Right kidney (tissue), 9 donors: ENCODE measurements at places on chromosomes 1 and 21.

- no peak for DNase-seq
Observed at GRCh38 chr21:42721341-42721824, 68.0 kb downstream of the PDE9A start.

DNA sequence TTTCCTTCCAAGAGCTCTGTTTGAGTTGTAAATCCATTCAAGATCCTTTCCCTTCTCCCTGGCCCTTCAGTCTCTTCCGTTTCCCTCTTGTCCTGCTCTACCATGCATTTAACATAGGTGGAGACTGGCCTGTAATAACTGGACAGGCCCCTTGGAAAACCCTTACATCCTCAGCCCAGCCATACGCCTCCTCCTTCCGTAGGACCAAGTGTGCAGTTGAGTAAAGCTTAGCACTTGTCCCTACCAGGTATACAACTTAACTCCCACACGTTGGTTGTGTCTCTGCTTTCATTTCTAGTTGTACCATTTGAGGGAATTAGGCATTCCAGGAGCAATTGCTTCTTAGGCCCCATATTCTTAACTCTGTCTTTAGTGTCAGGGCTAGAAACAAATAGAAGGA is 6.4 kb downstream of the MAN1C1 start:
- DNase-seq: no peak

DNA sequence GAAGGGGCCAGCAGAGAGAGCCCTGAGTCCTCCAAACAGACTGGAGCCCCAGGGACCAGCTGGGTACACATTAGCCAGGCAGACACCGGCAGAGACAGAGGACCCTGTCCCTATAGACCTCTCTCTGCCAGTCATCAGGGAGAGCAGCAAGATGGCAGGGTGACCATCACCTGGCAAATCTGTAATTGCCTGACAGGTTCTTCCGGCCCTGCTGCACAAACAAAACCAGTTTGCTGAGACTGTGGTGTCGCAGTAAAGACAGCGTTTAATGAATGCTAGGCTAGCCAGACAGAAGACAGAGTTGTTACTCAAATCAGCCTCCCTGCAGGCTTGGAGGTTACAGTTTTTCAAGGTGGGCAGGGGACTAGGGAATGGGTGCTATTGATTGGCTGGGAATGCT is 618.9 kb downstream of the NPHP4 start:
- no peak for DNase-seq

- no peak for DNase-seq
Observed at GRCh38 chr21:29787361-29787909, 152.4 kb downstream of the GRIK1 start.

GRCh38 chr1:211013346-211014240 is 120.4 kb downstream of the KCNH1 start:
- no peak for DNase-seq

DNA sequence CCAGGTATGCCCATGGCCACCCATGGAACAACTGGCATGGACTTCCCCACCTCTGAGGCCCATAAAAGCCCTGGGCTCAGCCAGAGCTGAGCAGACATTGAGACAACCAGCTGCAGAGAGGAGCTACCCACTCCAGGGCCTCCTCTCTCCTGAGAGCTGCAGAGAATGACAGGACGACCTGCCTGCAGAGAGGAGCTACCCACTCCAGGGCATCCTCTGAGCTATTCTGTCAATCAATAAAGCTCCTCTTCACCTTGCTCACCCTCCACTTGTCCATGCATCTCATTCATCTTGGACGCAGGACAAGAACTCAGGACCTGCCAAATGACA is 43.4 kb downstream of the MATN1 start:
- DNase-seq: no peak

GRCh38 chr21:38350684-38351083 is 93.9 kb downstream of the KCNJ15 start:
- DNase-seq: no peak

- peak; percentile 47 for DNase-seq
Observed at GRCh38 chr21:46385846-46386733, 62.1 kb downstream of the PCNT start.

GRCh38 chr21:45330075-45330781 is 42.5 kb upstream of the POFUT2 start:
- no peak for DNase-seq

DNA sequence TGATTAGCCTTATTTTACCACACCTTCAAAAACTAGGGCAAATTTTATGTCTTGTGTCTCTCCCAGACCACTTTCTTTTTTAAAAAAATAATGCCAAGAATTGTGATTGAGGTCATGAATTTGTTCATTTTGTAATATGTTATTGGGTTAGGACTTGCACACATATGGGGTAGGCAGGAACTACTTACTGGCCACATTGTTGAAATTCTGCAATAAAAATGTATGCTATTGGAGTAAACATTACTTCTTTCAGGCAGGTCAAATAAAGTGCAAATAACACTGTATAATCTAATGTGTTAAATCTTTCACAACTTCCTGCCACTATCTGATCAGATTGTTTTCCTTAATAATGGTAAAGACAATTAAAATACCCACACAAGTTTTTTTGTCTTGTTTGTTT is 166.6 kb upstream of the COL11A1 start:
- no peak for DNase-seq

DNA sequence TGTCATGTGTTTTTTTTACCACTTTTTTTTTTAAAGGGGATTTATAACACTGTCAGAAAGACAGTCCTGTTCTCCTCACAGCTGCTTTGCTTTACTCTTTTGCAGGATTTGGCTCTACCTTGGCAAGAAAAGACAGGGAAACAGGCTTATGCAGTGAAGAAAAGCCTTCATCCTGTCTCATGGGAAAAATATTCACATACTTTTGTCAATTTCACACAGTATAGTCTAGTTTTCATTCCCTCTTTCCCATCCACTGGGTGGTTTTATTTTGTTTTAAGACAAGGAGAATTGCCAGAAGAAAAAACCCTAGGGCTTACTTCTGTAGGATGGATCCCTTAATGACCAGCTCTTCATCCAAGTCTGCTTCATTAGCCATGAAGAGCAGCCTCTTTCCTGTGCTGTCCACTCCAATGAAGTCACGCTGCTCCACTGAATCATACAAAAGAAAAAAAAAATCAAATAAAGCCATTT is 60.0 kb downstream of the EIF2B3 start:
- no peak for DNase-seq

GRCh38 chr1:13892671-13893325 is 192.8 kb downstream of the PRDM2 start:
- peak; percentile 72 for DNase-seq

GRCh38 chr1:16605532-16606505 is 7.5 kb downstream of the NBPF1 start:
- DNase-seq: peak; percentile 0

DNA sequence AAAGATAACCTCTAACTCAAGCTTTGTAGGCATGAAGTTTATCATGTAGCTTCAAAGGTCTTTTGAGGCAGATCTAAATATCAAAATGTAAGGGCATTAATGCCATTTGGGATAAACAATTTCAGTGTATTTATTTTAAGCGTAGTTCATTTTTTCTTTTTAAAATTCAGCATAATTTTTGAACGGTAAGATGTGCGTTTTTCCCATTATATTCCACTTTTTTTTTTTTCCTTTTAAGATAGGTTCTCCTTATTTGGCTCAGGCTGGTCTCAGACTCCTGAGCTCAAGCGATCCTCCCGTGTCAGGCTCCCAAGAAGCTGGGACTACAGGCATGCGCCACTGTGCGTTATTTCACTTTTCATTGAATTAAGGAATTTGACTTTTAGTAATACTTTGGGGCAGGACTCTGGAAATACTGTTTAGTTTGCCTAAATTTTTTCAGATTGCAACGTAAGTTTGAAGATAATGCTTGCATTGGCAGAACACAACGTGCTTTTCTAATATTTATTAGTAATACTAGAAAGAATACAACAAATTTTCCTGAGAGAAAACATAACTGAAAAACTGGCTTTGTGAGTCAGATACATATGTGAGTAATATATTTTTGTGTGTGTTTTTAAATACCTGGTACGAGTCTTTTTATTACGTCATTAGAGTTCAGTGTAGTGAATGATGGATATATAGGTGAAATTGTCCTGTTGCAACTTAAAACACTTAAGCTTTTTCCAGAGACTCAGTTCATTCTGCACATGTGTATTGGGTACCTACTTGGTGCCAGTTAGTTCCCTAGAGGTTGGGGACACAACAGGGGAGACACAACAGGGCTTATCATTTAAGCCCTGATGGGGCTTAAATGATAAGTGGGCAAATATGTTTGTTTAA is 2.2 kb downstream of the RALGPS2 start:
- DNase-seq: no peak

- peak; percentile 93 for DNase-seq
Observed at GRCh38 chr1:29124366-29125236, 898 bp upstream of the TMEM200B start.

DNA sequence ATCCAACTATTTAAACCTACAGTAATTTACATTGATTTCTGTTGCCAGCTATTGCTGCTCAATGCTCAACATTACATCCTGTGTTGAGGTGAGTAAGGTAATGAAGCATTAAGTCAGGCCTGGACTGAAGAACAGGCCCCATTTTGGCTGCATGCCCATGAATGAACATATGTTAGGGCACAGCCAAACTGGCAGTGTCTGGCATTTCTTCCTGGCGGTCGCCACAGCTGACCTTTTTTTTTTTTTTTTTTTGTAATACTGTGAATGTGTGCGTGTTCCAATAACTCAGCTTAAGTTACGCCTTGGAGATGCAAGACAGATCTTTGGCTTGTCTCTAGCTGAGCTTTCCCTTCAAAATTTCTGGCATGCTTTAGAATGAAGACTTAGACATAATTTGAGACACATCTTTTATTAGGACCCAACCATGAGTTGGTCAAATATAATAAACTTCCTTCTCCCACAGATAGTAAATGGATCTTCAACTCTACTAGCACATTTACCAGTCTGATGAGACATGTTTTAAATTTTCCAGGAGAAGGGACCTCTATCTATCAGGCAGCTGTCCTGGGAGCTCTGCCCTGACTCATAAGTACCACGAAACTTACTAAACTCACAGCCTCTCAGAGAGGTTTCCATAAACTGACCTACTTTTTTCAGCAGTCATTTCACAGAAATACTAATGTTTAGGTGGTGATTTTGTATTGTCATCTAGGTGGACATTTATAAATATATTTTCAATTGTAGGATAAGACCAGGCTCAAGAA is 341.1 kb upstream of the RUNX1 start:
- no peak for DNase-seq

- DNase-seq: no peak
Observed at GRCh38 chr1:219945795-219946194, 17.4 kb upstream of the SLC30A10 start.

DNA sequence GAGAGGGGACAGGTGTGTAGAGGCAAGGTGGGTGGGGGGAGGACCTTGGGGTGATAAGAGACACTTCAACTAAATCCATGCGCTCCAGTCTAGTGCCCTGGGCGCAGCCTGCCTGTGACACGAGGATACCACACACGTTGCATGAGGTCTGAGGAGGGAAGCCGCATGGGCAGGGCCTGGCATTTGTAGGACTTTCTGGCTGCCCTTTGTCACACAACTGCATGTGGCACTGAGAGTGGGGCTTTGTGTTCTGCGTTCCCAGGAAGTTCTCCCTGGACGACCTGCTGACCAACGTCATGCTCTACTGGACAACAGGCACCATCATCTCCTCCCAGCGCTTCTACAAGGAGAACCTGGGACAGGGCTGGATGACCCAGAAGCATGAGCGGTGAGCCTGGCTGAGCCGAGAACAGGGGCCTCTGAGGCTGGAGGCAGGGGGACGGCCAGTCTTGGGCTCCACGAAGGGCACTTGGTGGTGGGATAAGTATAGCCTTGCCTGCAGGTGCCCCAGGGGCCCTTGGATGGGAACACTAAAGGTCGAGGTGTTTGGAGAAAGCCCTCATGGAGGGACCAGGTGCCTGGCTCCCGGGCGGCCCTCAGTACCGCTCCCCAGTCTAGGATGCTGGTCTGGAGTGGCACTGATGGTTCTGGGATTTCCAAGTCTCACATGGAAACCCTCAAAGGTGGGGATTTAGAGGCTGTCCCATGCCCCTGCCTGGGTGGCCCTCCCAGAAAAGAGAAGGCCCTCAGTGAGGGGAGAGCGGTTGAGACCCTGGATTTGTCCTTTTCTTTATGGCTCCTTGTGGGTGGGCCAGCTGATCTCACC is 34.5 kb downstream of the EPHX1 start:
- no peak for DNase-seq

DNA sequence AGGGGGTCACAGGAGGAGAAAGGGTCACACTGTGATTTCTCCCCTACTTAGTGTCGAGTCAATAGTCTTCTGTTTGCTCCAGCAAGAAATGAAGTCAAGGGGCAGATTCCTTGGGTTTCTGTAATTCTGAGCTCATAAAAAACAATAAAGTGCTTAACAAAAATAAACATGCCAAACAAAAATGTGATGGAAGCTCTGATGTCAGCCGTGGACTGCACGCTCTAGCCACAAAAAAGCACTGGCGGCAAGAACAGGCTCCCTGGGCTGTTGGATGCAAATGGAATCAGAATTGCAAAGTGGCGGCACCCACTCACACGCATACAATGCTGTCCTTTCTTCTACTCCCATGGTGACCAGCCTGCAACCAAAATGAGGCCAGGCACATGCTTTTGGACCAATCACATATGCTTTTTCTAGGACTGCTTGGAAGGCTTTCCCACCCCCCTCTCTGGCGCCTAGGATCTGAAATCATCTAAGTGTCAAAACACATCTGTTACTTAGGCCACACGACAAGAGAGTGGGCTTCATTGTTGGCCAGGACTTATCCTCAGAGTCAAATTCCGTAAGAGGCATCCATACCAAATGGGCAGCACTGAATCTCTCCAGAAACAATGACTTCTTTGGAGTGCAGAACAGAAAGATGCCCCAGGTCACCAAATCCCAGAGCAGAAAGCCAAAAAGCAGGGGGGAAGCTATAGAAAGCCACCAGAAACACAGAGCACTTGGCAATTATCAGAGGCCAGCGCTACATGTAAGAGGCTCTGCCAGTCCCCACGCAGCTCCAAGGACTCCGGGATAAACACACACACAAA is 9.2 kb downstream of the C1orf198 start:
- DNase-seq: peak; percentile 38

- no peak for DNase-seq
Observed at GRCh38 chr1:16608838-16609560, 4.4 kb downstream of the NBPF1 start.

- DNase-seq: no peak
Observed at GRCh38 chr21:34595457-34595856, 19.5 kb downstream of the RCAN1 start.

- peak; percentile 72 for DNase-seq
Observed at GRCh38 chr1:155079487-155080311, 1.1 kb downstream of the EFNA3 start.

DNA sequence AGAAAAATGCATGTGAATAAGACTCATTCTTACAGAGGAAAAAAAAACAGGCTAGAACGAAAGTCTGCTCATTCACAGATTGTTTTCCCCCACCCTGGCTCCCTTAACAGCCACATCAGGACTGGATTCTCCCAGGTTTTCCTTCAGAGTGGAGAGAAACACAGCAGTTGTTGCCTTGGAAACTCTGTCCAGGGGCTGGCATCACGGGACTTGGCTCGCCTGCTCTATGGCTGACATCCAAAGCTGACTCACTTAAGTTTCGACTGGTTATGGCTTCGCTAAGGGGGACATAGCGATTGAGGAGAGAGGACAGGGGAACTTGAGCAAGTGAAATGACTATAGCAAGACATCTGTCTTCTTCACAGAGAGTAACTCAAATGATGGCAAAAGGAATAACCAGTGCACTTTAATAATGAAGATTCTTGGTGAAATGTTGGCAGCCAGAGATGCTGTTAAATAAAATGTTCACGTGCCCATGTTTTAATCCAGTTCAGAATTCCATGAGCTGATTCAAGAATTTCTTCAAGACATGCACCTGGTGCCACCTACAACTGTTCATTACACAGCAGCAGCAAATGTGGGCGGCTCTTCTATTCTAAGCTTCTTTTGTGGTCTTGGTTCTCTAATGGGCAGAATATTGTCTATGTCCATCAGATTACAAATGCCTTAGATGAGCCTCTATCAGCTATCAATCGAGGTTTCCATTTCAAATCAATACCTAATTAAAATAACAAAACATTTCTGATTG is 21.8 kb downstream of the MIS18A start:
- no peak for DNase-seq
